ENCODE measurements at places on chromosomes 1 and 21.

GRCh38 chr1:173889885-173890284 is 21.7 kb downstream of the ZBTB37 start:
- DNase-seq: no peak

GRCh38 chr1:218401998-218402785 is 57.1 kb downstream of the TGFB2 start:
- no peak for DNase-seq

GRCh38 chr1:87706779-87707228 is 378.1 kb downstream of the LMO4 start:
- DNase-seq: no peak

DNA sequence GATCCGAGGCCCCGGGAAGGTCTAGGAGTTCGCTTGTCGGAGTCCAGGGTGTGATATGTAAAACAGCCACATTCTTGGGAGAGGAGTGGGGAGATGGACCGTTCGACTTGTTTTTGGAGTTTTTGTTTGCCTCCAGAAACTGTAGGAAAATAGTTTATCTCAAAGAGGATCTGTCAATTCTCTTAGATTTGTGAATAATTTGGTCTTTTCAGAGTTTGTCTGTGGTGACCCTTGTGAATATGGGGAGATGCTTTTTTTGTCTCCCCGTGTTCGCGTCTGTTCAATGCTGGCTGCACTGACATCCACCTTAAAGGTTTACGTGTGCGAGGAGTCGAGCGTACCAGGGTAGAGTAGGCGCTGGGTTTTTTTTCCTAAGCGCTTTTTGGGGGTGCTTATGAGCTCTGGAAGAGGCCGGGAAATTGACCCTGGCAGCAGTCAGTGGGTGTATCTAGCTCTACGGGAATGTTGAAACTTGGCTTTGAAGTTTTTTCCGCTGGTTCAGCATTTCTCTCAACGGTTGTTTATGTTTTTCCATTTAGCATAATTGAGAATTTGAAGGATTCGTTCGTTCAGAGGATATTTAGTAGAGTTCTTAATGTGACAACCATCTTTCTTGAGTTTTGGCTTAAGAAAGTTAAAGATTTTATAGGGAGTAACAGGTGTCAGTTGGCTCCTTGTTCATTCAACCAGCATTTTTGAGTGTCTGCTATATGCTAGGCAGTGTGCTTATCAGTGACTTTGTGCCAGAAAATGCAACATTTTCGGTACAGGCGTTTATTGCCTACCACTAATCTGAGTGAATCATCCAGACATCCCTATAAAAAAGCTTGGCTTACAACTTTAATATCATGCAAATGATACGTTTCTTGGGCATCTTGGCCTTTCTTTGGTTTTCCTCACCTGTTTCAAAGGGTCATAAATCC is 1.2 kb downstream of the SZRD1 start:
- DNase-seq: peak; percentile 28

- DNase-seq: no peak
Observed at GRCh38 chr1:87437663-87438295, 109.1 kb downstream of the LMO4 start.

DNA sequence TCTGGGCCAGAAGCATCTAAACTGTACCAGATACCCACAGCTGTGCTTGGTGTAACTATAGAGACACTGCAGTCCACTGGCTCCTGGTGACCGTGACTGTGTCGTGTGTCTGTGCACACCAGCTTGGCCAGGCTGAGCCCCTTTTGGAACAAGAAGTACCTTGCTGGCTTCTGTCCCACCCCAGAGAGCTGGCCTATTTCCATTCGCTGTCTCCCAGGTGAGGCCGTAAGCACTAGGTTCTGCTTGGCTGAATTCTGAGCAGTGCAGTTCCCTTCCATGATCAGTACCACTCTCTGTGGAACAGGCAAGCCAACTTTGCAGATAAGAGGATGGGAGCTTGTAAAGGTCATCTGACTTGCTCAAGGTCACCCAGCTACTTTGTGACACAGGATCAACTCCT is 119.9 kb upstream of the DNAH14 start:
- DNase-seq: no peak

DNA sequence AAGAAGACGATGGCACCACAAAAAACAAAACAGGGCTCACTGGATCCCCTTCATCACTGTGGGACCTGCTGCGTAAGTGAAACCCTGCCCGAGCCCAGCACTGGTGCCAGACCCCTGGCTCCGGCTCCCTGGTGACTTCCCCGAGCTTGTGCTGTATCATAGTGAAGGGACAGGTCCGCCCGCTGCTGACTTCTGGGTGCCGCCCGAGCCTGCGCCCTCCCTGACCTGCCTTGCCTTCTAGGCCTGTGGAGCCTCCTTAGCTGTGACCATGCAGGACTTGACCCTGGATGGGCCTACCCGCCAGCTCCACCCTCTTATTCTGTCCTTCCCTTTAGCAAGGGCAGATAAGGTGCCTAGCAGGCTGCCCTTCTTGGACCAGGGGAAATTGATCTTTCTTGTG is 7.9 kb downstream of the TEX35 start:
- DNase-seq: no peak

GRCh38 chr1:158084336-158084735 is 90.9 kb downstream of the KIRREL1 start:
- DNase-seq: no peak

DNA sequence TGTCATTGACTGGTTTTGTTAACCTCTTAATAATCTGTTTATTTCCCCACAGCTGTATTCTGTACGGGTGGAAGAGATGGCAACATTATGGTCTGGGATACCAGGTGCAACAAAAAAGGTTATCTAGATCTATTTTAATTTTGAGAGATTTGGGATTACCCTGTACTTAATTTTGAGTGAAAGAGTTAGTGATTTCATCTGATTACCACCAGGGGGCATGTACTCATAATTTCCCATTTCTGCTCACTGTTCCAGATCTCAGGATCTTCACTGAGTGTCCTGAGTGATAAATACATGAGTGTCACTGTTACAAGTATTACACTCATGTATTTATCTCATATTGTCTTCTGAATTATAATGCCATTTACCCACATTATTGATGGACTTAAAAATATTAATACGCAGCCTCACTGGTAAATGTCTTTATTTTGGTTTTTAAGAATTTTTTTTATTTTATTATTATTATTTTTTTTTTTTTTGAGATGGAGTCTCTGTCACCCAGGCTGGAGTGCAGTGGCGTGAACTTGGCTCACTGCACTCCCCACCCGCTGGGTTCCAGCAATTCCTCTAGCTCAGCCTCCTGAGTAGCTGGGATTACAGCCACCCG is 27.4 kb downstream of the DTL start:
- no peak for DNase-seq

DNA sequence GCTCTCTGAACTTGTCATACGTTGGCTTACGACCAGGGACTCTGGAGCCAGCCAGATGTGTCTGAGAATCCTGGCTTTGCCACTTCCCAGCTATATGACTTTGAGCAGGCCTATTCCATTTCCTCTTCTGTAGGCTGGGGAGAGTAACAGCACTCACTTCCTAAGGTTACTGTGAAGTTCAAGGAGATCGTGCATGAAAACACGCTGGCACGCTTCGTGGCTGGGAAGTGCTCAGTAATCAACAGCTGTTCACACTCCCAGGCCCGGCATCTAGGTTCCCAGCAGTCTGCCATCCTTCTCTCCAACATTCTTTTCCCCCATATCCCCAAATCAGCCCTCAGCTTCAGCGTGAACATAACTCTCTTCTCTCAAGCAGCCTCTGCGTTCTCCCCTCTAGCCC is 2.0 kb downstream of the ASCL5 start:
- DNase-seq: no peak

DNA sequence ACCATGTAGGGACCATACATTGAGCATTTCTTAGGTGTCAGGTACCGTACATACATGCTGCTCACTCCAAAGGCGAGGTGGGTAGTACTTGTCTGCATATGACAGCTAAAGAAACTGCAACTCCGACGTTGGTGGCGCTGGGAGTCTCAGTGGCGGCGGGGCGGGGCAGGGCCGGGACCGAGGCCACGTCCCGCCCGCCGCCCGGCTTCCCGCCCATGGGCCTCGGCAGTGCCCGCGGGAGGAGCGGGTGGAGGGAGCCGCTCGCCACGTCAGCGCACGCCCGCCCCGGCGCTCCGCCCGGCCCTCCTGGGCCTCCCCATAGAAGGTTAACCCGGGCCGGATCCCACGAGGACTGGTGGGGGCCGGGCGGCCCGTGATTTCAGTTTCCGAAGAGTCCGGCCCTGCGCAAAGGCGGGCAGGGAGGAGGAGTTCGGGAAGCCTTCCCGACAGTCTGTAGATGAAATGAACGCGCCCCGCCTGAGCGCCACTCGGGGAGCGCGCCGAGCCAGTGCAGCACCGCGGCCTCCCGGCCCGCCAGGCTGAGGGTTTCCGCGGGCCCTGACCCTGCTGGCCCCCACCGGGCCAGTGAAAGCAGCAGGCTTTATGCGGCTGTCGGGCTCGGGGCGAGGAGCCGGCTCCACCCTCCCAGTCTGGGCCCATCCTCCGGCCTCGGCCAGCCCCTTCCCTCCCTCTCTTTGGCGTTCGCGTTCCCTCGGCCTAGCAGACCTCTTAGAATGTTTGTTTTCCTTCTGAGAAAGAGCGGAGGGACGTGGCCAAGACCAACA is 119.9 kb upstream of the JUN start:
- DNase-seq: peak; percentile 89

GRCh38 chr1:229019663-229020271 is 251.1 kb upstream of the RAB4A start:
- no peak for DNase-seq

GRCh38 chr1:41558761-41559171 is 74.3 kb upstream of the EDN2 start:
- DNase-seq: no peak

DNA sequence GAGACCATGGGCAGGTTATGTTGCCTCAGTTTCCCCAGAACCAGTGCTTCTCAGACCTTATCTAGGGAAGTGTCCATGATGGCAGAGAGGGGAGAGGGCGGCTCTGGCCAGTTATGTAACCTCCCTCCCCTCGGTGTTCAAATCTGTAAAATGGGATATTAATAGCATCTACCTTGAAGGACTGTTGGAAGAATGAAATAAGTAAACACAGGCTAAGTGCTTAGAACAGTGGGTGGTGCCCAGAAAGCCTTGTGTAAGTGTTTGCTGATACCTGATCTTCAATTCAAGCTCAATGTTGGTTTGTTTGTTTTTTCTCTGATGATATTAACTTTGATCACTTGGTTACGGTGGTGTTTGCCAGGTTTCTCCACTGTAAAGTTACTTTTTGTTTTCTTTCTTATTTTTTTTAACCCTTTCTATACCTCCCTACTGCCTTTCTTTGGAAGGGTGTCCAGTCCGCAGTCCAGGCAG is 34.9 kb downstream of the EPHA2 start:
- no peak for DNase-seq

- no peak for DNase-seq
Observed at GRCh38 chr21:44066116-44066515, 41.1 kb upstream of the PWP2 start.

- no peak for DNase-seq
Observed at GRCh38 chr1:92964998-92965397, 3.7 kb upstream of the DIPK1A start.

DNA sequence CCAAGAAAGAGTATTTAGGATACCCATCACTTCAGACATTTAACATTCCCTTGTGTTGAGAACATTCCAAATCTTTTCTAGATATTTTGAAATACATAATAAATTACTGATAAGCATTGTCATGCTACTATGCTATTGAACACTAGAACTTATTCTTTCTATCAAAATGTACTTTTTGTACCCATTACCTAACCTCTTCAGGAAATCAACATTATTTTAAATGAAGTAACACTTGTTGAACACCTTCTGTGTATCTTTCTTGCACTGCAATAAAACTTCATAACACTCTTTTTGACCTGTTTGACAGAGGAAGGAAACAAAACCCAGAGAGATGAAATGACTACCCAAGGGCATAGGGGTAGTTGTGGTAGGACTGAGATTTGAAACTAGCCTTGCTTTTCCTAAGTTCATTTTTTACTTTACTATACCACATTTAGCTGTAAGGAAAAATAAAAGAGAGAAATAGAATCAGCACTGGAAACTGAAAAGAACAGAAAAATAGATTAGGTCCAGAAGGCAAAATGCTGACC is 99.4 kb downstream of the UCHL5 start:
- no peak for DNase-seq

- no peak for DNase-seq
Observed at GRCh38 chr21:37075214-37075770, 2.2 kb downstream of the TTC3 start.

- no peak for DNase-seq
Observed at GRCh38 chr1:175094626-175095025, 27.0 kb downstream of the TNN start.

DNA sequence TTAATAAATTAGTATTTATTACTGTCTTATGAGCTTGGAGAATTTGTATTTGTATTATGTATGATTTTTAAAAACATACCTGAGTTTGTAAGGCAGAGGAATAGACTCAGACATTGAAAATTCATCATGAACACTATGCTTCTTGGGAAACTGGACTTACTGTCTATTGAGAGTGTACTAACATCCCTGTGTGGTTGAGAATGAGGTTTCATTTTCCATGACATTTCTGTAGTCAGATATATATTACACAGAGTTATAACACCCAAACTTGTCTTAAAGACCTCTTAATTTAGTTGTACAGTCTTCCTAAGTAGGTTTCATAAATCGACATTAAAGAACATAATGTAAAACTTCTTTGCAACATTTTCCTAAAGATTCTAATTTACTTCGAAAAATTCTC is 30.0 kb downstream of the PPP2R5A start:
- DNase-seq: no peak

- no peak for DNase-seq
Observed at GRCh38 chr1:61253059-61253735, 170.8 kb downstream of the NFIA start.

- no peak for DNase-seq
Observed at GRCh38 chr1:106524631-106525030, 531.8 kb upstream of the PRMT6 start.

GRCh38 chr1:157193702-157194391 is 55.7 kb upstream of the ETV3 start:
- peak; percentile 81 for DNase-seq

- no peak for DNase-seq
Observed at GRCh38 chr1:5928714-5929400, 63.4 kb downstream of the NPHP4 start.

- no peak for DNase-seq
Observed at GRCh38 chr1:54517496-54517895, 30.5 kb upstream of the ACOT11 start.

DNA sequence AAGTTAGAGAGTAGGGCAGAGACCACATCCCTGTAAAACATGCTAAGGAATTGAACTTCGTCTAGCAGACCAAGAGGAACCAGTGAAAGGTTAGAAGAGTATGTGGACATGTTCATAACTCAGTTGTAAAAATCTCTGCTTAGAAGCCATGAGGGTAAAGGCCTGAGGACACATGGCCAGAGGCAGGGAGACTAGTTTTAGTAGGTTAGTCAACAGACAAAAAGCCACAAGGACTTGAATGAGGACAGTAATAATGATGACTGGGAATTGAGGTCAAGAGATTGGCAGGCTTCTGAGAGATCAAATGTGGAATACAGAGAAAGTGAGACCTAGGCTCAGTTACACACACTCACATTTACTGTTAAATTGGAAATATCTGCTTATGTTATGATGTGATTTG is 205.5 kb upstream of the HOOK1 start:
- DNase-seq: no peak

- no peak for DNase-seq
Observed at GRCh38 chr1:85888921-85889320, 180.7 kb upstream of the ZNHIT6 start.

Data from activated CD4-positive, alpha-beta T cell treated with anti-CD3 and anti-CD28 coated beads for 48 hours (primary cell).